ENCODE measurements at places on chromosomes 16 and 17. TPM values are rescaled to one million over a fixed set of nuclear protein-coding genes. Genes with fewer than 3 reads are reported as not detected.
A peak's percentile ranks its signal among the peaks of the same experiment; 100 is the strongest.

GRCh38 chr16:87235810-87236515 lies 81.2 kb downstream of the C16orf95 start:
- DNase-seq: no peak

DNA sequence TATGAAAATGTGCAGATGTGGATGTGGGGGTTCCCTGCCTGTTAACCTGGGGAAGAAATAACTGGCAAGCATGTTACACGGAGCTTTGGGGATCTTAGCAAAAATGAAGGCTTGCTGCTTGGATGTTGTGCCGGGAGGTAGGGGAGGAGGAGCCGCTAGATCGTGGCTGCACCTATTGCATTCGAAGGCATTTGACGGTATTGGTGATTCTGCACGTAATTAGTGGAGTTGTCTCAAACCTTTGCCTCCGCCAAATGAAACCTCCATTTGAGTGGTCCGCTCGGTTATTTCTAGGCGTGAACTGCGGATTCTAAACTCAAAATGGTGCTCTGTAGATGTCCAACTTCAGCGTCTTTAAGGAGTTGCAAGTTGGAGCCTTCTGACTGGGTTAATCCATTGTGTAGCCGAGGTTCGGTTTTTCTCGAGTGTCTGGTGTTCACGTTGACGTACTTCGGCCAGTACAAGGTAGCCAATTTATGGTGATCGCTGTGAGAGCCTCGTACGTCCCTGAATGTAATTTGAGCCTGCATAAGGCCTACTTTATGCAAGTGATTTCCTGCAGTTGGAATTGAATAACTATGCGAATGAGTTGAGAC lies 1.5 kb downstream of the TNRC6C start:
- no peak for DNase-seq

DNA sequence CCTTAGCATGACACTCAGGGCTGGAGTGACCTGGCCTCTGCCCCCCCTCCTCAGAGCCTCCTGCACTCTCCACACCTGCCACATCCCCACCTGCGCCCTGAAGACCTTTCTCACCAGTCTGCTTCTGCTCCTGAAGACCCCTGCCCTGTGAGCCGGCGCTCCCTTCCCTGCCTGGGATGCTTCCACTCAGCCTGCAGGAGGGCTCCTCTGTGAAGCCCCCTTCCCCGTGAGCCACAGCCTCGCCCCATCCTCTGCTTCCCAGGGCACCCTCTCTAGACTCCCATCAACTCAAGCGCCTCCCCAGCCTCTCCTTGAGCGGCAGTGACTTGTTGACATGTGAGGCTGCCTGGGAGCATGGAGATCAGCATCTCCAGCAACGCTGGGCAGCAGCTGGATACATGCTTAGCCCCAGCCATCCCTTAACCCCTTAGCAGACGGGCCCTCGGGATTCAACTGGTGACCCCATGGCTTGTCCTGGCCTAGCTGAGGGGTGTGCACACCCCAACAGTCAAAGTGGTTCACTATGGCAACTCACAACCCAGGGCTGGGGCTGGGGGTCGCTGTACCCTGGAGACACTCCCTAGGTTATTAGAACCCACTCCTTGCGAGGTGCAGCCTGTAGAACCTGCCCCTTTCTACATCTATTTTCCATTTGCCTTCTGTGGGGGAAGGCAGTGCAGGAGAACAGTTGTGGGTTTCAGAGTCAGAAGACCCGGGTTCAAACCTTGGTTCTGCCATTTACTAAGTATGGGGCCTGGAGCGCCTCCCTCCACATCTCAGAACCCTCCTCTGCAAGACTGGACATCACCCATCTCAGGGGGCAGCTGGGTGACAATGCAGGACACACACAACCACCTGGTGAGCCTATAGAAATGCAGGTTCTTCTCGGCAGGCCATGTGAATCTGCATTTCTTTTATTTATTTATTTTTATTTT lies 21.5 kb downstream of the TMEM235 start:
- no peak for DNase-seq

- no peak for DNase-seq
Measured at GRCh38 chr17:1179112-1179817, 516 bp downstream of the ABR start.

- peak; percentile 75 for DNase-seq
Measured at GRCh38 chr16:4505356-4506147, 29.4 kb downstream of the HMOX2 start.

- DNase-seq: no peak
Measured at GRCh38 chr17:12104831-12105230, 84.2 kb downstream of the MAP2K4 start.

- no peak for DNase-seq
Measured at GRCh38 chr17:33044771-33045170, 53.1 kb downstream of the SPACA3 start.

Gene LDHD
- total RNA-seq: 0.26 TPM

DNA sequence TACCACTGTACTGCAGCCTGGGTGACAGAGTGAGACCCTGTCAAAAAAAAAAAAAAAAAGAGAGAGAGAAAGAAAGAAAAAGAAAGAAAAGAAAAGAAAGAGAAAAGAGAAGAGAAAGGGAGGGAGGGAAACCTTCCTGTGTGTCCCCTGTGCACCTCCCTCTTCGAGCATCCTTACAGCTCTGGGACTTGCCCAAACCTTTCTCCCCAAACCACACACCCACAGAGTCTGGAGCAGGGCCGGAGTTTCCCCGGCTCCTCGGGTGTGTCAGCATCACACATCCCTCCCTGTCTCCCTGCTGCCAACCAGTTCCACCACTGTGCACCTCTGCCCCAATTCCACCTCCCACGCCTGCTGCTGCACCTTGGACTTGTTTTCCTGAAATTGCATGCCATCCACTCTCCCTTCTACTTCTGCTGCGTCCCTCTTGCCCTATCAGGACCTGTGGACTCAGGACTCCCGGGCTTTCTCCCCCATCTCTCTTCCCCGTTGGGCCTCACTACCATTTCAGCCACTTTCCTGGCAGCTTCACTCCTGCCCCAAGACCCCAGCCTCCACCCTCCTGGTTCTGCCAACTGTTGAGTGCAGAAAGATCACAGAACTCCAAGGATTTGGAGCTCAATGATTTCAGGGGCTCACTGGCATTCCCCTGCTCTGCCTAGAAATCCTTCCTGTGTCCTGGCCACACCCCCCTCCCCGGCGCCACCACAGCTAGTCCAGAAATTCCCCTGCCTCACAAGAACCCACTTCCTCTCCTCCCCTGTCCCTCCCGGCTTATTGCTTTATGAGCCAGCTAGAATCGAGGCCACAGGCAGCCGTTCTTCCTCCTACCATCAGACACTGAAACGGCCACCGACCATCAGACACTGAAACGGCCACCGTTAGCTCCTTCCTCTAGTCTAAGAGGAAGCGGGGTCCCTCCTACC lies 3.7 kb upstream of the CDK3 start:
- peak; percentile 38 for DNase-seq

Gene GRIN2C
- total RNA-seq: 0.34 TPM

- no peak for DNase-seq
Measured at GRCh38 chr16:3490911-3491629, 4.2 kb downstream of the C16orf90 start.

Gene CTRB2
- not detected for total RNA-seq

- no peak for DNase-seq
Measured at GRCh38 chr16:50209546-50210265, 56.6 kb downstream of the TENT4B start.

DNA sequence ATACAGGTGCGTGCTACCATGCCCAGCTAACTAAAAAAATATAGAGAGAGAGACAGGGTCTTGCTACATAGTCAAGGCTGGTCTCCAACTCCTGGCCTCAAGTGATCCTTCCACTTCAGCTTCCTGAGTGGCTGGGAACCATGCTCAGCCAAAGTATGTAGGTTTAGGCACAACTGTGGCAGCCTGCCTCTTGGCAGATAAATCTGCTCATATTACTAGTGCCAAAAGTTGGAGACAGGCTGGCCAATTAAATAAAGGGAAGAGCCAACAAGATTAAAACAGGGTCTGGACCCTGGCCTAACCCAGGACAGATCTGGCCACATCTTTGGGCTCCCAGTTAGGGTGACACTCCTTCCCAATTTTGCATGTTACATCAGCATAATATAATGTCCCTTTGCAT lies 151.7 kb downstream of the CBLN1 start:
- DNase-seq: no peak

Gene ATP2C2
- total RNA-seq: not detected

Gene ZNF469
- 0.59 TPM for total RNA-seq

GRCh38 chr16:74466872-74467271 lies 45.6 kb upstream of the CLEC18B start:
- DNase-seq: no peak

Gene KRTAP2-1
- total RNA-seq: not detected

Gene KRT12
- total RNA-seq: not detected

Gene PIK3R5
- total RNA-seq: 33.6 TPM

Gene CFDP1
- 35.4 TPM for total RNA-seq

DNA sequence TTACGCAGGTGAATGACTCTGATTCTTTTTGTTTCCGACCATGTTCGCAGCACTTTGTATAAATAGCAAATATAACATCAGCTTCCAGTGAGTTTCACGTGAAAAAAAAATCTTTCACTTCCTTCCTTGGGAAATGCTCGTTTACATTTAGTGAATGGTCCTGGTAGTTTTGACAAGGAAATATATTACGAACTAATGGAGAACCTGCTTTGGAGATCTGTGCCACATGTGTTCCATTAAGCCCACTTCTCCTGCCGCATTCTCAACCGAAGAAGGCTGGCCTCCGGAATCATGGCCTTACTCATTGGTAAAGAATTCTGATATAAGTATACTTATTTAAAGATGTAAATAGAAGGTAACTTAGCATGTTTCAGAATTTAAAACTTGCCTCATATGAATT lies 3.6 kb downstream of the CRAMP1 start:
- DNase-seq: no peak

GRCh38 chr17:81043725-81044427 lies 8.9 kb downstream of the BAIAP2 start:
- no peak for DNase-seq

Gene SMARCE1
- total RNA-seq: 125 TPM

Gene CLEC18B
- total RNA-seq: 0.60 TPM

- DNase-seq: no peak
Measured at GRCh38 chr17:15999974-16000827, 577 bp downstream of the TTC19 start.

DNA sequence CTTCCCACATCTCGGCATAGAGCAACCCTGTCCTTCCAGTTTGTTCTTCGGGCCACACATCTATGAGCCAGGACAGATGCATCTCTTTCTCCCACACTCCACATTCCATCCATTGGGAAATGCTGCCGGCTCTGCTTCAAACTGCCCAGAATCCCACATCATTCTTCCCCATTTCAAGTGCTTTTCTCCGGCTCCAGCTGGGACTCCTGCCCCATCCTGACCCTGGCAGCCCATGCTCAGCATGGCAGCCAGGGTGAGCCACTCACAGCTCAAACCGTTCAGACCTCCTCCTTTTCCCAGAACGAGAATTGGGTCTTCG lies 132.8 kb upstream of the SDK2 start:
- no peak for DNase-seq

DNA sequence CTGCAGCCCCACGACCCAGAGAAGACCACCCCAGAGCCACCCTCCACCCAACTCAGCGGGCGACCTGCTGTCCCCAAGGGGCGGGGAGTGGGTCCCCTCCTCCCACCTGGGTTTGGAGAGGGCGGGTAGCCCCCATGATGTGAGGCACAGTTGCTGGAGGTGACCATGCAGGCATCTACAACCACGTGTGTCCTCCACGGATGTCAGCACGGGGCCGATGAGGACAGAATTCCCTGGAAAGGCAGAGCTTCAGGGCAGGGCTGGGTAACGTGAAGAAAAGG lies 7.1 kb downstream of the UTS2R start:
- DNase-seq: no peak

DNA sequence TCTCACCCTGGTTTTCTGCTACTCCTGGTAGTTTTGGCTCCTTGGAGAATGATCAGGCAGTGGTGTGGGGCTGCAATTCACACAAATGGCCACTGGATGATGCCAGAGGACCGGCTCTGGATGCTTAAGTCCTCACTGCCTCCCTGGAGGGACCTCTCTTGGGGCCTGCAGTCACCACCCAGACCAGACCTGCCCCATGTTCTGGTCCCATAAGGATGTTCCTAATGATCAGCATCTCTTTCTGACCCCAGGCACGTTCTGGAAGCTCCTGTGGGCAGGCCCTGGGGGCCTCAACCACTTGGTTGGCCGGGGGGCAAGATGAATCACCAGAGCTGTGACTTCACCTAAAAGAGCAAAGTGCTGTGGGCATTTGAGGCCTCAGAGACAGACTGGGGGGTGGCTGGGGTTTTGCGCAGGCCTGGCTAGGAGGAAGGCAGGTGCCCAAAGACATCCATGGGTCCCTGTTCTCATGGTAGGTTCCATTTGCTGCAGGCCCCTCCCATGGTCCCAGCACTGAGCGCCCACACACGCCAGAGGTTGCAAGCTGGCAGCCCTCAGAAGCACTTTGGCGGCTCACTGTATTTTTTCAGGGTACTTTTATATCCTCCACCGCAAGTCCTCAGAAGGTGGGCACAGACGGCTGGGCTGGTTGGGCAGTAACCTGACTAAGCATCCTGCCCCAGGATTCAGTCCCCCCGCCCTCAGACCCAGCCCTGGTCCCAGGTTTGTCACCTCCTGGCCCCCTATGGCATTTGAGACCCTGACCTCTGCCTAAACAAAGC lies 53.2 kb downstream of the NT5M start:
- DNase-seq: peak; percentile 55

Gene TP53TG3D
- total RNA-seq: not detected

Gene IRF8
- total RNA-seq: 166 TPM

Gene ZFP90
- 19.3 TPM for total RNA-seq

GRCh38 chr16:56382901-56383355 lies 42.4 kb downstream of the AMFR start:
- no peak for DNase-seq
